Stimulated activated naive CD4-positive, alpha-beta T cell (primary cell): ENCODE measurements at places on chromosomes 12 and 14.

DNA sequence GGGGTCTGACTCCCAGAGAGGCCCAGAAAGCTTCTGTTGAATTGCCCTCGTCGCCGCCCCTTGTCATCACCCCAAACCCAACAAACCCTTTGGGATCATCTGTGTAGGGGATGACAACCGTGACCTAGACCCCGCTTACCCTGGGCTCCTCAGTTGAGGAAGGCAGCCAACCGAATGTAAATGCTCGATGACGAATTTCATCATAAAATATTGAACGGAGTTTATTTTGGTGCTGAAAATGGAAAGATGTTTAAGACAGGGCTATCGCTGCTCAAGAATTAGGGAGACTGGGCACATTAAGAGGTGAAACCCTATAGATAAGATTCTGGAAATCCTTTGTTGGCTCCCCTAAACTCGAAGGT is 512 bp downstream of the ACTR10 start:
- DNase-seq, result no peak

- no peak for DNase-seq
Measured at GRCh38 chr14:85762526-85762925, 232.6 kb downstream of the FLRT2 start.

GRCh38 chr14:99644723-99645544 is at the start of gene HHIPL1:
Gene HHIPL1, plus strand, starts transcription at chr14:99645129. Its CDS starts 79 bp downstream, at chr14:99645208.
- DNase-seq, result no peak

DNA sequence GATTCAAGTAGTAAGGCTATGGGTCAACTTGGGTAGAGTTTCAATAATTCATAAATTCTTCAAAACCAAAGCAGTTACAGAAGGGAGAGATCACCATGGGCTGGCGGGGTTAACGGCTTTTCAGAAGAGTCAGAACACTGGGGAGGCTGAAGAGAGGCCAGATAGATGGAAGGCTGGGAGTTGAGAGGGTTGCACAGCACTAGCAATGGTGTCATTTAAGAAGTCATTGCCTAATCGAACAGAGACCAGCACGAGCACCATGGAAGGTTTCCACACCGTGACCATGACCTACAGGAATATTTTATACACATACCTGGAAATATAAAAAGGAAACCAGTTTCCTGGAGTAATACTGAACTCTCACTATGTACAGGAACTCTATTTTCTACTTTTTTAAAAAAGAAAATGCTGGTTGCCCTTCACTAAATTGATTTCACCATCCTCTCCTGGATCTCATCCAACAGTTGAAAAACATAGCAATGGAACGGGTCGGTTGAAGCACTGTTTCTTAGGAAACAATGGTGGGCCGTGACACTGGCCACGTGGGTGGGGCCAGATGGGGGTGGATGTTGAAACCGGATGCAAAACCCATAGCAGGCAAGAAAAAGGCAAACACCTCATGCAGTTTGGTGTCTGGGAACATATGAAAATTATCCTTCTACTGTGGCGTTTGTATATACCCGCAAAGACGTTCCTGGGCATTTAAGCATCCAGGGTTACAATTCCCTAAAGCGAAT is 38.0 kb upstream of the RIN3 start:
- no peak for DNase-seq

- peak; percentile 54 for DNase-seq
Measured at GRCh38 chr12:100154474-100155247, 12.0 kb upstream of the BLTP3B start.

- DNase-seq, result no peak
Measured at GRCh38 chr14:80084196-80084595, 127.1 kb downstream of the DIO2 start.
